ENCODE measurements at places on chromosomes 11 and 22.

GRCh38 chr11:76735841-76736240 is 47.3 kb upstream of the TSKU start:
- DNase-seq: no peak

- no peak for DNase-seq
These were observed 13.9 kb upstream of the PNPLA5 start for GRCh38 chr22:43905681-43906080.

DNA sequence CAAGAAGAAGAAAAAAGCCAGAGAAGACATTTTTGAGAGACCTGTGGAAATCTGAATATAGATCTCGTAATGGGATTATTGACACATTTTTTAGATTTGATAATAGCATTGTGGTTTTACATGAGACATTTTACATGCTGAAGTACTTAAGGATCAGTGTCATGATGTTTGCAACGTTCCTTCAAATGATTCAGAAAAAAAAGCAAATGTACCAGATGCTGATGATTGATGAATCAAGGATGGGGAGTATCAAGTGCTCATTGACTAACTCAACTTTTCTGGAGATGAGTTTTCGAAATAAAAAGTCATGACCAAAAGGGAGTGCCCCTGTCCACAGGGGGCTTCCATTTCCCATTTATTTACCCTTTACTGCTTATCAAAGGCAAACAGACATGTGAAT is 207.0 kb upstream of the SORL1-AS1 start:
- DNase-seq: no peak

GRCh38 chr11:3137486-3138177 is 27.5 kb downstream of the OSBPL5 start:
- no peak for DNase-seq

DNA sequence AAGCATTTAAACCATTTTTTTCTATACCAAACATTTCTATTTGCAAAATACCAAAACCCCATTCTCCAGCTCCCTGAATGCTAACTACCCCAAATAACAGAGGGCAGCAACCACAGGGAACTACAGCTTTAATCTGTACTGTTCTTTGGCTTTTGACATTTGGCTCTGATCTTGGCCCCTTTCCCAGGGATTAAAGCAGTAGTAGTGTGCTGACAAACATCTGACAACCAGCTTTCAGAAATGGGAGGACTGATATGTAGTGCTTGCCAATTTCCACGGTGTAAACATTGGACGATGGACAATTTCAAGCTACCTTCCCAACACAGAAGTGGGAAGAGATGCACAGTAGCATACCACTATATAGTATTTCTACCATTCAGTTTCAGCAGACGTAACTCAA is 88.4 kb upstream of the TEAD1 start:
- no peak for DNase-seq

DNA sequence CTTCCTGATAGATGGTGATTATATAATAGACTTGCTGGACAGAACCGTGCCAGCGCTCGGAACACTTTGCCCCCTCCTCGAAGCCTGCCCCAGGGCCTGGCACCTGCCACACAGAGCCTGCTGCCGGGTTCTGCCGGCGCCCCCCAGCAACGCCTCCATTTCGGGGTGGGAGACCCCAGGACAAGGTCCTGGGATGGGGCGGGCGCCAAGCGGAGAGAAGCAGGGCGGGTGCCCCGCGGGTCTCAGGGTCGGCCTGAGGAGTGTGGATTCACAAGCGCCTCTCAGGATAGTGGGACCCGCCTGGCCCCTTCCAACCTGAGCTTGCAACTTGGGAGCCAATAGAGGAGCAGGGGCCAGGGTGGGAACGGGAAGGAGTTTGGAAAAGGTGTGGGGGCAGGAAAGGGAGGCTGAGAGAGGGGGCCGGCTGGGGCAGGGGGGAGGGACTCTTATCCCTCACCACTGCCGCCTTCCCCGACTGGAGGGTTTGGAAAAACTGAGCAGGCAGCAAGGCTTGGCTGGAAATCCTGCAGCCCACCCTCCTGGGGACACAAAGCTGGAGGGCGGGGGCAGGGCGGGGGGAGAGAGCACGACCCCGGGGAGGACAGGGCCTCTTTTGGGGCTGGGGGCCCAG is 3.3 kb upstream of the BCL9L start:
- DNase-seq: no peak

- no peak for DNase-seq
These were observed 4.4 kb upstream of the FBXO3 start for GRCh38 chr11:33778675-33779074.

GRCh38 chr11:28086569-28086968 is 21.4 kb downstream of the KIF18A start:
- no peak for DNase-seq

GRCh38 chr11:22194306-22194705 is 1.4 kb downstream of the ANO5 start:
- no peak for DNase-seq

- DNase-seq: no peak
These were observed 61.8 kb upstream of the CRYBB3 start for GRCh38 chr22:25137577-25138525.

GRCh38 chr11:109514313-109515018 is 92.5 kb downstream of the C11orf87 start:
- DNase-seq: no peak

DNA sequence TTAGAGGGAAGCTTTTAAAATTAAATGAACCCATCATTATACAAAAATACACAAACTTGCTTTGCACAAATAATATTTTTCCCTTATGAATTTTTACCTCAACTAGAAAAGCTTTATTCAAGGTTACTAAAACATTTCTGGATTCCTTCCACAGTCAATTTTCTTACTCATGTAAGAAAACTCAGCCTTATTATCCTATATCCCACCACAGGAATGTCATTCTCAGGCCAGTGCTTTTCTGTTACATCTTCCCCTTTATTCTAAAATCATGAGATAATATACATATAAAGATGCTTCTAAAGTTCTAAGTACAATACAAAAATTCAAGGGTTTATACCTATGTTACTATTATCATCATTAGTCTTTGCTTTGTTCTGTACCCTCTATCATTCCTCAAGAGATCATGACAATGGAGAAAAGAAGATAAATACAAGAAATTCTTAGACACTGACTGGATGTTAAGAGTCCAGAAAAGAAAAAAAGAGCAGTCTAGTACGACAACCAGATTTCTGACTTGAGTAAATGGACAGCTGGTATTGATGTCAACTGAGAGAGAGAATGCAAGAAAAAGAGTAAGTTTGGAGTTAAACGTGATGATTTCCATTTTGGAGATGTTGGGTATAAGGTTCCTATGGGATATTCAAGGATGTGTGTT is 60.3 kb downstream of the MTMR2 start:
- no peak for DNase-seq

DNA sequence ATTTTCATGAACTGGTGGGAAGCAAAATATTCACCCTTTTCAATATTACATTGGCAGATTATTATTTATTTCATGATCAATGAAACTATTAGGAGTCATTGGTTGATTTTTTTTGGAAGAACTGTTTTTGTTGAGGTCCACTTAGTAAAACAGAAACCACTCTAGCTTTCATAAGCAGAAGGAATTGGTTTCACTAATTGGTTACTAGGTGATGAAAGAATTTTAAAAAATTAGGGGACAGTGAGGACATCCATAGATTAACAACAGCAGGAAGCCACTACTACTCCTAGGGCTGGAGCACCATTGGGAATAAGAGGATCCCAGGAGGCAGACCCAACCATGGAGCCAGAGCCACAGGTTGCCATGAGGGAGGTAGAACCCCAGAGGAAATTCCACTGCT is 74.4 kb upstream of the KCNA4 start:
- no peak for DNase-seq
